ENCODE measurements at places on chromosomes 11 and 22.

DNA sequence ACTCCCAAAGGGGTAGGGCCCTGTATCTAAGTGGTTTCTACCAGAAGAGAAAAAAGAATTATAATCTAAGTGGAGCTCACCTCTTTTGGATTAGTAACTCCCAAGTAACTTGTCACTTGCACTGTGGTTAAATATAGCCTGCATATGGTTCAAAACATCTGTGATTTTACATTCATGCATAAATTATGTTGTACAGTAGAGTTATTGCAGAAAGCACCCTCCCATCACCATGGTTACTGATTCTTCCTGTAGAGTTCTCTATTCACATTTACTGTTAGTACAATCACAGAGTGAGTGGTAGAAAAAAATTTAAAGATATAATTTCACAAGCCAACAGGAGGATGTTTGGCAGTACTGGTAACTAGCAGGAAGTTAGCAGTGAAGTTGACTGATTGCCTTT, 80.4 kb downstream of the LRRC4C start:
- DNase-seq: no peak

DNA sequence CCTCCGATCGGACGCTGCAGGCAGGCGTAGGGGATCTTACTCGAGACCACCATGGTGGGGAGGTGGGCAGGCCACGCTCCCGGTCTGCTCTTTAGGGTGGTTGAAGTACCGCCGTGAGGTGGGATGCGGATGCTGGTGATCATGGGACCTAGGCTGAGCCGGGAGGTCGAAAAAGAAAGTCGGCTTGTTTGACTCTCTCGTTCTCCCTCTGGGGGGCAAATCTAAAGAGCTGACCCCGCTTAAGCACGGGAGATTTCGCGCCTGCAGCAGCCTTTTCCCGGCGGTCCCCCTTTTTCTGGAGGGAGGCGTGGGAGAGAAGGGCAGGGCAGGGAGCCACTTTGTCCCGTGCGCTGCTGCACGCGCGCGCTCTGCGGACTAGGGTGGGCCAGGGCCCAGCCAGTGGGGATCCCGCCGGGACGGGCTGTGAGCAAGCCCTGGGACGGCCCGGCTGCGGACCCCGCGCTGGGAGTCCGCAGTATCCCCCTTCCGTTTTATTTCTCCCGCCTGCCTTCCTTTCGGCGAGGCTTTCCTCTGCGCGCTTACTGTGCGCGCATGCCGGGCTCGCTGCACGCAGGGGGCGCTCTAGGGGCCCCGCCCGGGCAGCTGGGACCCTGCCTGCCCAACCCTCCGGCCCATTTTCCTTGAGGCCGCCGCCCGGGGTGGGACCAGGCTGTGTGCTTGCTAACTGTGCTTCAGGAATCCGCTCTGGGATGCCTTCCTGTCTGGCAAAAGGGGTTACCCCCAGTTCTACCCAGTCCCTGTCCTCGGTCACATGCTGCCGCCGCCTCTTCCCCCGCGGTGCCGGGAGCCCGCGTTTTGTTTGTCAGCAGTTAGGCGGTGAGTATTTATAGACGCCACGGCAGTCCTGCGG, 81.0 kb downstream of the PRR5L start:
- DNase-seq: no peak

DNA sequence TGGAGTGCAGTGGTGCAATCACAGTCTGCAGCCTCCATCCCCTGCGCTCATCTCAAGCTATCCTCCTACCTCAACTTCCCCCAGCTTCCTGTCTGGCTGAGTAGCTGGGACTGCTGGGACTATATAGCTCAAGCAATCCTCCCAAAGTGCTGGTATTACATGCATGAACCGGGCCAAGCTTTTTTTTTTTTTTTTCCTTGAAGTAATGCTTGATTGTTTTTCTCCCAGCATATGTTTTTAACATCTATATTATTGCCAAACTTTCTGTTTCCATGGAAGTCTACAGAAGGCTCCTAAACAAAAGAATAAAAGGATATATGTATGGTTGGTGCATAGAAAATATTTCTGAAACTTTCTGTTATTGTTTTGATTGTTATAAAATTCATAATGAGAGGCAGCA, 853.6 kb downstream of the KCNA4 start:
- DNase-seq: no peak

GRCh38 chr11:111402411-111402810, 23.3 kb upstream of the POU2AF1 start:
- no peak for DNase-seq

DNA sequence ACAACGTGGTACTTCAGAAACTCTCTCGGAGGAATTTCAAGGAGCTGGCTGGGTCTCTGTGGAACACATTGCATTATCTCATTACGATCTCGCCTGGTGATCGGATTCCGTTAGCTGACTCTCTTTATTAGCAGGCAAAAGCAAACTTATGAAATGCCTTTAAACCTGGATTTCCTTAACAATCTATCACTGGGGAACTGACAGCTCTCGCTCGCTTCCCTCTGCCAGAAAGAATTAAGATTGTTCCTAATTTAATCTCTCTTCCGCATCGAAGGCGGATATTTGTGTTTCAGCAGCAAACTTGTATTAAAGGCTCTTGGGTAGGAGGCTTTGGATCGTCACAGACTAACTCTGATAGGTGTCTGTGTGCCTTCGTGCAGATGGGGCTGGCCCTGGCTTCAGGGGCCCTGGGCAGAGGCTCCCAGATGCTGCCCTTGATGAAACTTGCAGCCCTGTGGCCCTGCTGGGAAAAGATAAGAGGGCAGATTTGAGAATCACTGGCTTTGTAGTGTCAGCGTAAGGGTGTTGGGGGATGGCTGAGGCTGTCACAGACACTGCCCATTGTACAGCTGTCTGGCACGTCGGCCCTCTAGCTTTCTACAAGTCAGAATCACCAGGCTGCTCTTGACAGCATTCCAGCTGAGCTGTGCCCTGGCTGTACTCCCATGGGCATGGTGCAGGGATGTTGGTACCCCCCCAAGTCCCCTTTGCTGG, 162.2 kb upstream of the NECTIN1 start:
- no peak for DNase-seq

GRCh38 chr11:5369789-5370188, 13.8 kb upstream of the OR51M1 start:
- DNase-seq: peak; percentile 1

DNA sequence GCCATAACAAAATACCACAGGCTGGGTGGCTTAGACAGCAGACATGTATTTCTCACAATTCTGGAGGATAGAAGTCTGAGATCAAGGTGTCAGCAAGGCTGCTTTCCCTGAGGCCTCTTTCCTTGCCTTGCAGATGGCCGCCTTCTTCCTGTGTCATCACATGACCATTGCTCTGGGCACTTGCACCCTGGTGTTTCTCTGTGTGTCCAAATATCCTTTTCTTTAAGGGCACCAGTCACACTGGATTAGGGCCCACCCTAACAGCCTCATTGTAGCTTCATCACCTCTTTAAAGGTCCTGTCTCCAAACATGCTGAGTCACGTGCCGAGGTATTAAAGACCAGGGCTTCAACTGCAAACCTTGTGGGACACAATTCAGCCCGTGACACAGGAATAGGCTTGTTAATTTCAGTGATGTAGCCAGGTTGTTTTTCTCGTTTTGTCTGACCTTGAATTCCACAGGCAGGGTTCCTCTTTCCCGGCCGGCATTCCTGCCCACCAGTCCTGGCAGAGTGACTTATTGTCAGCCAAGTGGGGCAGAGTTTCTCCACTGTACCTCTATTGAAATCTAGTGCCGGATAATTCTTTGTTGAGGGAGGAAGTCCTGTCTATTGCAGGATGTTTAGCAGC, 100.1 kb downstream of the KCNQ1OT1 start:
- no peak for DNase-seq

GRCh38 chr22:47847131-47847890, 1084.9 kb downstream of the TBC1D22A start:
- DNase-seq: no peak

- DNase-seq: no peak
These were observed 13.5 kb upstream of the MIEF1 start for GRCh38 chr22:39488563-39489083.

DNA sequence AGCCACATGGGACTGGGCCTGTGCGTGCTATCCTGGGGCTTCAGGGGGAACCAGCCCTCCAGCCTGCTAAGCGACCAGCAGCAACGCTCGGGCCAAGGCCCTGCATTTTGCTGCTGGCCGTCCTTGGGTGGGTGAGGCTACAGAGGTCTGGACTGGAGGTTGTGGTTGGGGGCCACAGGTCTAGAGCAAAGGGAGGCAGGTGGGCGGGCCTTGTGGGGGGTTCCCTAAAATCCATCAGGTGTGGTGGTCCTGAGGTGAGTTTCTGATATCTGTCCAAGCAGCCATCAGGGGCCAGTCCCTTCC, 34.7 kb downstream of the PPM1F start:
- no peak for DNase-seq

DNA sequence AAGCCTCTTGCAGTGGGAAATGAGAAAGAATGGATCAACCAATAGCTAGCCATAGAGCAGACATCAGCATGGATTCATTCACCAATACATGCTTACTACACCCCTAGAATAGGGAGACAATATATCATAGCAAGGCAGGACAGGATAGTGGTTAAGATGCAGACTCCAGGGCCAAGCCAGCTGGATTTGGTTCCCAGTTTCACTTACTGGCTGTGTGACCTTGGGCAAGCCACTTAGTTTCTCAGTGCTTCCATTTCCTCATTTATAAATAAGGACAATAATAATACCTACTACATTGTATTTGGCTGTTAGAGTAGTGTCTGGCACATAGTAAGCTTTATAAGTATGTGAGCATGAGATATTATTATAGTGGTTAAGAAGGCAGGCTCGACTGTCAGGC, 7.1 kb downstream of the DCHS1 start:
- no peak for DNase-seq

DNA sequence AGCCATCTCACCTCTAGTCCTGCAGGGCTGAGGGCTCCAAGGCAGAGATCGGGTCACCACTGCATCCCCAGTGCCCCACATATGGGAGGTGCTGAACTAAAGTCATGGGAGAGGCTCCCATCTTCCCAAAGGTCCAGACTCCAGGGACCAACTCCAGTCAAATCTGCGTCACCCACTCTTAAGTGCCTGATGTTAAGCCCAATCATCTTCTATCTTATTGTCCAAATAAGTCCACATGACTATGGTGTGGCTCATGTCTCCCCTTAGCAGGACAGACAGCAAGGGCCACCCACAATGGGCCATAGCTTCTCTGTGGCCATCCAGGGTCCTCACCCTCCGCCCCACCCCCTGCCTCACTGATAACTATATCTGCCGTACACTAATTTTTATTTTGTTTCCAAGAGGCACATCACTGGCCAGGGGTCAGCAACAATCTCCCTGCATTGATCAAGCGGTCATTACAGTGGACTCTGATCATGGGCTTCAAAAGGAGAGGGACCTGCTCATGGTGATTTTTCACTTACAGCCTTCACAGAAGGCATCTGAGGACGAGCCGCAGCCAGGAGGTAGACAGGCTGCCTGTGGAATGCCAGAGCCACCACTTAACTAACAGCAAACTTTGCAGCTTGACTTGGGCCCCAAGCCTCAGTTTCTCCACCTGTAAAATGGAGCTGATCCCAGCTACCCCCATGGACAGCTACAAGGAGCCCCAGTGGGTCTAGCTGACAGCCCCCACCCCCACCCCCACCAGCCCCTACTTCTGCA, 23.3 kb downstream of the MYH9 start:
- DNase-seq: no peak

- DNase-seq: peak; percentile 12
These were observed 569.9 kb upstream of the CADM1 start for GRCh38 chr11:116073854-116074837.

DNA sequence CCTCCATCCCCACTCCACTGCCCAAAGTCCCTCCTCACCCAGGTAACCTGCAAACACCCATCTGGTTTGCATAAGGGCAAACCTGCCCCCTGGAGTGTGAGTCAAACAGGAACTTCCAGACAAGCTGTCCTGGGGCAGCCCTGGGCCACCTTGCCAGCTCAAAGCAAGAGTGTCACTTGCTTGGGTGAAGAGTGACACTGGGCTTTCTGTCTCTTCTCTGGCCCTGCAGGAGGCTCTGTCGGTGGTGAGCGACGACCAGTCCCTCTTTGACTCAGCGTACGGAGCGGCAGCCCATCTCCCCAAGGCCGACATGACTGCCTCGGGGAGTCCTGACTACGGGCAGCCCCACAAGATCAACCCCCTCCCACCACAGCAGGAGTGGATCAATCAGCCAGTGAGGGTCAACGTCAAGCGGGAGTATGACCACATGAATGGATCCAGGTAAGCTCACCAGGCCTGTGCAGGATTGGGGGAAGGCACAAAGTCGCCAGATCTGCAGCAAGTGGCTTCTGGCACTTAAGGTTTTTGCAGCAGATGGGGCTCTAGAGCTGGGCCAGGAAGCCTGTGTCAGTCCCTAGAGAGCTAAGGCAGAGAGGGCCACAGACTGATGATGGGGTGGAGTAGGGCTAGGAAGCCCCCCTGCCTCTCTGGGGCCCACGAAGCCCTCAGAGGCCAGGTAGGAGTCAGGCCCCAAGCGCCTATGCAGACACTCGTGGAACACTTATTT, 64.2 kb downstream of the FLI1 start:
- DNase-seq: no peak

GRCh38 chr22:21936151-21936775, 16.4 kb downstream of the PPM1F start:
- DNase-seq: no peak

- DNase-seq: no peak
These were observed 33.6 kb downstream of the AHNAK start for GRCh38 chr11:62512961-62513360.

DNA sequence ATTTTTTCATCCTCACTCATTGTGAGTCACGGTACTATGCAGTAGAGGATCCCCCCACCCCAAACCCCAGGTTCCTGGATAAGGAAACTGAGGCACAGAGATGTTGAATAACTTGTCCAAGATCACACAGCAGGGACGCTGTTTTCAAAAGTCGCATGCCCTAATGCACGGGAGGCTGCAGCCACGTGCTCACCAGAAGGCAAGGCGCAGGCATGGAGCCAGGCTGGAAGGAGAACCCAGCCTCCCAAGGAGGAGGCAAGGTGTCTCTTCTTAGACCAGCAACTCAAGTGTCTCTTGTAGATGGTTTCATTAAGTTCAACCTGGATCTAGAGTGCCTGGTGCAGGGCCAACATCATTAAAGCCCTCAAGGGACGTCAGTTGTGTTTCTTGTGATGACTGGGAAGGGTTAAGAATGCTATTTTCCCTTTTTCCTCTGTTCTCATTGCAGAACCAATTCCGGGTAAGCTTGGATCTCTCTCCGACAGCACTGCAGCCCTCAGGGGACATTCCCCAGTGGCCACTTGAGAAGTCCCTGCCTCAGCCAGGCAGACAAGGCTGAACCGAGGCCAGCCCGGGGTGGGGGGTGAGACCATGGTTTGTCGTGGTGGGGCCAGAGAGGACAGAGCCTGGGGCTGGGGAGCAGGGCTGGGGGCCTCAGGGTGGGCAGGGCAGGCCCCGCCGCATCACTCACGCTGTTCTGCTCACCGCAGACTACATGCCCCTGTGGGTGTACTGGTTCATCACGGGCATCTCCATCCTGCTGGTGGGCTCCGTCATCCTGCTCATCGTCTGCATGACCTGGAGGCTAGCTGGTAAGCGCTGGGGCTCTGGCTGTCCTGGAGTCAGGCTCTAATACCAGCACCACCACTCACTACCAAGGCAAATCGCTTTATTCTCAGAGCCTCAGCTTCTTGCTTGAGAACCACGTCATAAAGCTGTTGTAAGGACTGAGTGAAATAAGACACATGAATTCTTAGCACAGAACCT, 15.7 kb downstream of the TMEM121B start:
- DNase-seq: no peak

Measured in cerebellar nuclear complex (tissue), 1 donor.